ENCODE measurements at places on chromosomes 16 and 17. TPM values are rescaled to one million over a fixed set of nuclear protein-coding genes. Genes with fewer than 3 reads are reported as not detected.

- no peak for DNase-seq
These were observed 52.5 kb downstream of the MRC2 start for GRCh38 chr17:62679866-62680377.

TRPV3 gene
- total RNA-seq = 0.19 TPM

- DNase-seq = no peak
These were observed 7.5 kb downstream of the FLOT2 start for GRCh38 chr17:28889996-28890395.

GRCh38 chr17:79340333-79341221, 266.0 kb downstream of the ENGASE start:
- no peak for DNase-seq
